ENCODE measurements at places on chromosomes 3 and 15.

DNA sequence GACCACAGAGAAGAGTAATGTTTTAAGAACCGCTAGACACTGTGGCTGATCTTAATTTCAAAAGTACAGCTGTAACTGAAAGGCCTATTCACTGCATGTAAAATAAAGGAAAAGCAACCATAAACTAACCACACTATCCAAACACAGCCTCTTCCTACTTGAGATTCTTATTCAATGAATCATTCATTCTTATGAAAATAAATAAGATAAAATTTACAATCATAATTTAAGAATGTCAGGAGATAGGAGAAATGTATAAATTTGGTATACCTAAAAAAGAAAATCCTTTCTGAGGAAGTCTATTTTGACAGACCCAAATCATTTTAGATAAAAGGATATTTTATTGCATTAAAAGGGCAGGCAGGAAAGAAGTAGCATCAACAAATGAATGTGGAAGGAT, 533.5 kb upstream of the ZNF385D start:
- DNase-seq: peak; percentile 42

GRCh38 chr15:48866141-48866563, 11.8 kb upstream of the EID1 start:
- DNase-seq: no peak

- DNase-seq: no peak
Measured at GRCh38 chr15:40100947-40101905, 7.5 kb downstream of the BMF start.

DNA sequence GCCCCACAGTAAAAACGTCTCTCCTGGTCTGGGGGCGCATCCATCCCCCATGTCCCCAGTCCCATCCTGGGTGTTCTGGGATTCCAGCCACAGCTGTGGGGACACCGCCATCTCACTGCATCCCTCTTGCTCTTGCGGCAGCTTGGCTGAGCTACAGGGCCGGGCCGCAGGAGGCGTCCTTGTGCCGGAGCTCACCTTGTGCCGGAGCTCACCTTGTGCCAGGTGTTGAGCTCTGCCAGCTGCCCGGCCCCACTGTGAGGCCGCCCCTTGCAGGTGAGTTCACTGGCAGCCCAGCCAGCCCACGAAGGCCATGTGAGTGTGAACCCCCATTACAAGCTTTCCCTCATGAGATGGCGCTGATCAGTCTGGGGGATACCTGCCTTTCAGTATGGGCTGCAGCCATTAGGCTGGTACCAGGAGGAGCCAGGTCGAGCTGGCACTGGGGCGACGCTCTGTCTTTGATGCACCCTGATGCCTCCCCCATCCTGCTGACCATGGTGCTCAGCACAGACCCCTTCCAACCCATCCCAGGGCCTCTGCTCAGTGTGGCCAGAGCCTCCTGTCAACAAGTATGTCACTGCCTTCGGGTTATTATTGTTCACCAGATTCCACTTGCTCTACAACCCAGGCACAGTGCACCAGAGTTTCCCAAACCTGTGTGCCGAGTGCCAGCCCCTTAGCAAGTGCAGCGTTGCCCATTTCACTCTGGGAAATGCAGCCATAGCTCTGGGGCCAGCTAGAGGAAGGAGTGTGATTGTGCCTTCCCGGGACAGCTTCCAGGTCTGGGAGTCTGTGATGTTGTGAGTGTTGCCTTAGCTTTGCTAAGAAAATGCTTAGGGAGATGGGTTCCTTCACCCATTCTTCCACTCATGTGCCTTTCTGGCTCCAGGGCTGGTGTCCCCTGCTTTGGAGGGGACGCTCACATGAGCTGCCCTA, 105.7 kb downstream of the APBA2 start:
- no peak for DNase-seq

DNA sequence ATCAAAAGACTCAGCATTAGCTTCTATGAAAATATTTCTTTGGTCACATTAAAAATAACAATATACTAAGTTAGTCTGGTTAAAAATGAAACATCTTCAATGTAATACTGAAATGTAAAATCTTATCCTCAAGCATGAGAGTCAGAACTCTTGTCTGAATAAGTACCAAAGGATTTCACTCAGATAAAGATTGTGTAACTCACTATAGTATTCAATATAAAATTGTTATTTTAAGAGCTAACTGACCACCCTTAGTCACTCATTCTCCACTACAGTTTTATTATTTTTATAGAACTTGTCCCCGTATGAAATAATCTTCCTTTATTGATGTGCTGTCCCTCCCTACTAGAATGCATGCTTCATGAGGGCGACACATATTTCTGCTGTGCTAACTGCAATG, 426.3 kb downstream of the MECOM start:
- DNase-seq: no peak

DNA sequence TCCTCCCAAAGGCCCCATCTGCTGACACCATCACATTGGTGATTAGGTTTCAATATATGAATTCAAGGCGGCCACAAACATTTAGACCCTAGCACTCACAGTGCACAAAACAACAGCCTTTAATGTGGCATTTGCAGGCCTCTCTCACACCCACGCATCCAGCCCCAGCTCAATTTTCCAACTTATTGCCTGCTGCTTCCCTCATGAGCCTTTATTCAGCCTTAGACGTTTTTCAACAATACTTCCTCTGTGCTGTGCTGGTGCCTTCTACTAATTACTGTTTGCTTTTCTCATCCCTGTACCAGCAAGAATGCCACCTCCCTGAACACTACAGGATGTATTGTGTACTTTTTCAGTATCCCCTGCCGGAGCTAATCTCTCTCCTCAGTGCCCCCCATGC, 334.6 kb downstream of the GABRB3 start:
- DNase-seq: no peak

- no peak for DNase-seq
Measured at GRCh38 chr3:25376340-25376739, 51.7 kb upstream of the RARB start.

DNA sequence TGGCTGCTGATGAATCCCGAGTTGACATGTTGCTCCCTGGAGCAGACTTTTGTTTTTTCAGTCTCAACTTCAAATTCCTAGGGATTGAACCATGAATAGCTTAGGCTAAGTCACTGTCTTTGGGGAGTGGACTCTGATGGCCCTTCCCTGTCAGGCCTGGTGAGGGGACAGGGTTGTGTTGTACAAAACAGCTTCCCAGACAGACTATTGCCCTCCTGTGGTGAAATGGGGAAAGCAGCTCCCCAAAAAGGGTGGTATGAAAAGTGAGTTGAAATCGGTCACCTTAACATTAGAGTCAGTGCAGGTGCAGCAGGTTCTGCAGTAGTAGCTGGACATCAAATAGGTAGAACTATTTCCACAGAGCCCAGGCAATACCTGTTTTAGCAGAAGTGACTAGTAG, 775.6 kb downstream of the ROBO2 start:
- no peak for DNase-seq

GRCh38 chr3:64792445-64792844, 104.6 kb upstream of the ADAMTS9 start:
- DNase-seq: no peak

- DNase-seq: no peak
Measured at GRCh38 chr3:101988596-101988995, 139.3 kb downstream of the NFKBIZ start.

DNA sequence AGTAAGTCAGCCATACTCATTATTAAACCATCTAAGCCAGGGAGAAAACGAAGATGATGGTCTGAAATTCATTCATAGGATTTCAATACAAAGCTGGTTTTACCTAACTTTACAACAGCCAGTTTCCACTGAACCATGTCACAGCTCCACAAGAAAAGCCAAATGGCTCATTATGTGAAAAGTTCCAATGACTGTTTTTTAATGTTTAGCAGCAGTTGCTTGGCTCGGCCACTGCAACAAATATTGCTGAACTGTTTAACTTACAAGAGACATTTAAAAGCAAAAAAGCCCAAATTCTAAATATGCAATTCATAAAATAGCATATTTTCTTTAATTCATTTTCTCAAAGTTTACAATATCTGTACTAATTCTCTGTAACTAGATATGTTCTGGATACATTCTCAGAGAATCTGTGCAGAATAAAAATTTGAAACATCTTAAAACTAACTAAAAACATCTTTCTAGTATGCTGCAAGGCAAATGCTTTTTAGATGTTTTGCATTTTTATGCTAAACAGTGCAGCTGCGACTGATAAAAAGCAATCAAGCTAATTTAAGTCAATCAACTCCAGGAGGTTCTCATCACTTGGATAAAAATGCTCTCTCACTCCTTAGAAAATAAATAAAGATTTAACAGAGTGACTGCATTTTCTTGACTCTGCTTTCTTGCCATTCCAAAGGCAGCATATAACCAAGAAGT, 356.5 kb downstream of the ERC2 start:
- no peak for DNase-seq

- no peak for DNase-seq
Measured at GRCh38 chr3:109559389-109559788, 222.0 kb upstream of the DPPA4 start.

DNA sequence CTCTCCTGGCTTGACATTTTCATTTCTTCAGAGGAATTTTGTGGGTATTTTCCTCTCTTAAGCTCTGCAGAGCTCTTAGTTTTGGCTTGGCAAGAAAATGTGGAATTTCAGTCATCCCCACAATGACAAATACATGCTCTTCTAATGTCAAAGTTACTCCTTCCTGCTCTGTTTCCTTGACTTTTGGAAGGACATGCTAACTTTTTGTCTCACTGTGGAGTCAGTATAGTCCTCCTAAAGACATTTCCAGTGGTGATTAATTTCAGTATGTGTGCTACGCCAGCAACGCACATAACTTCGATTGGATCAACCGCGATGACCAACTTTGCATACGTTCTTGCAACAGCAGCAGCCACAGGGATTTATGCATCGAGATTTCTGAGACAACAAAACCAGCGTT, 13.3 kb downstream of the EBLN2 start:
- DNase-seq: no peak

Measured in non-pigmented ciliary epithelial cell (primary cell).